ENCODE measurements at places on chromosomes 11 and 22. TPM values are rescaled to one million over a fixed set of nuclear protein-coding genes. Genes with fewer than 3 reads are reported as not detected.

- DNase-seq, result peak; percentile 70
Measured at GRCh38 chr11:79100093-79100910, 340.5 kb downstream of the TENM4 start.

DNA sequence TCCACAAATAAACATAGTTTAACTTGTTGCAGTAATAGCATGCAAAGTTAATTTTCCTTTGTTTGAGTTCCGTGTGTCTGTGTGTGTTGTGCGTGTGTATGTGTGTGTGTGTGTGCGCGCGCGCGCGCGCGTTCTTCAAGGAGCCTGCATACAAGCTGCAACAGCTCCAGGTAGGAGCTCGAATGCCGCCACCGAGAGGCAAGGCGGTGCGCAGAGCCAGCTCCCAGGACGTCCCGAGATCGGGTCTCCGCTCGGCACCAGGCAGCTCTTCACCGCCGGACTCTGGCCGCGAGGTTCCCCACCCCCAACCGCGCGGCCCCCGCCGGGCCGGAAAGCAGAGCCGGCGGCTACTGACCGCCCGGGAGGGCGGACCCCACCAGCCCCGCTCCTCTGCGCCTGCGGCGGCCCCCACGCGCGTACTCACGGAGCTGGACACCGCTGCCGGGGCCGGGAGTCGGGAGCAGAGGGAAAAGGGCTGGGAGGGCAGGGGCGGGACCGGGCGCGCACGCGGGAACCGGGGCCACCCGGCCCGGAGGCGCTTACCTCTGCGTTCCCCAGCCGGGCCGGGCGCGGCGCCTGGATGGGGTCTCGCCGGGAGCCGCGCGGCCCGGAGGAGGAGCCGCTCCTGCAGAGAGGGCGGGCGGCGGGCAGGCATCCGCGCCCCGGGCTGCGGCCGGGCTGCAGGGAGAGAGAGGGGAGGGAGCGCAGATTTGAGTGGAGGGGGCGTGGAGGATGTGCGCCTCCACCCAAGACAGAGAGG is 40.4 kb upstream of the AKIP1 start:
- peak; percentile 74 for DNase-seq

NECTIN1 gene
- 3.1 TPM for total RNA-seq

DNA sequence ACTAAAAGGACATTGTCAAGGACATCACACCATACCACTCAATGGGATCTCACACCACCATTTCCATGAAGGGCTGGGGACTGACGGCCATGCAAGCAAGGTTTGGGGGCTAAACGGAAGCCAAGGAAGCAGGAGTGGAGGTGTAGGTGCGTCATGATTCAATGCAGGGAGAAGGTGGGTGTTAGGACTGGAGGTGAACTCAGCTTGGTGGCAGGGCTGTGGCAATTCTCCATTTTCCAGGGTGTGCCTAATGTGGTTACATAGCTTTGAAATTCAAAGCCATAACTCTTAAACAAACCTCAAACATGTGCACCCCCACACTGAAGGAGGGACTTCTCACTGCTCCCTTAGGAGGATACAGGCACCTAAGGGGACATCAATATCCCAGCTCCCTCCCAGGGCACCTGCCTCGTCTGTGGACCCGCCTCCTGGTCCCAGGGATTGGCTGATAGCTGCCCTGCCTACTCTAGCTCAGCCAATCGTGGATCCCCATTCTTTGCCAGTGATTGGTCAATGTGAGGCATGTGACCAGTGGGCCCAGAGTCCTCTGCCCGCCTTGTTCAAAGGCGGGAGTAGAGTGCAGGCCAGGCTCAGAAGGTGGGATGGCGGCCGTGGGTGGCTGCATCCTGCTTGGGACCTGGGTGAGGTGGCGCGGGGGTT is 64.6 kb downstream of the CTTN start:
- no peak for DNase-seq

GRCh38 chr11:13942378-13942777 is 20.1 kb upstream of the SPON1 start:
- DNase-seq, result no peak

DNA sequence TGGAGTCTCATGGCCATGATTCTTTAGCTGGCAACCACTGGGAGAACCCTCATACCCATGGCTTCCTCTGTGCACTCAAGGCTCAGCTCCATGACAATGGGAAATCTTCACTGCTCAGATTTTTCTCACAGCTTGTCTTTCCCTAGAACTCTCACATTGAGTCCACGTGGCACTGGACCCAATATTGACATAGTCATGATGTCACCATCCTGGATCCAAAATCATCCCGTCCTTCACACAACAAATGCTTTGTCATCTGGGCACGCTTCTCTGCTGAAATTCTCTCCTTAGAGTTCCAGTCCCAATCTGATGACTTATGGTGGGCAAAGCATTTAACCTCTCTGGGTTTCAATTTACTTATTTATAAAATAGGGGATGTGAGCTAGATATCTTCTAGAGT is 37.7 kb upstream of the CD44 start:
- DNase-seq, result no peak

- DNase-seq, result no peak
Measured at GRCh38 chr11:12544986-12545775, 129.0 kb upstream of the TEAD1 start.

- DNase-seq, result peak; percentile 49
Measured at GRCh38 chr11:76077575-76078150, 128.6 kb downstream of the WNT11 start.

GRCh38 chr22:36425977-36426523 is 38.3 kb upstream of the MYH9 start:
- peak; percentile 43 for DNase-seq

DNA sequence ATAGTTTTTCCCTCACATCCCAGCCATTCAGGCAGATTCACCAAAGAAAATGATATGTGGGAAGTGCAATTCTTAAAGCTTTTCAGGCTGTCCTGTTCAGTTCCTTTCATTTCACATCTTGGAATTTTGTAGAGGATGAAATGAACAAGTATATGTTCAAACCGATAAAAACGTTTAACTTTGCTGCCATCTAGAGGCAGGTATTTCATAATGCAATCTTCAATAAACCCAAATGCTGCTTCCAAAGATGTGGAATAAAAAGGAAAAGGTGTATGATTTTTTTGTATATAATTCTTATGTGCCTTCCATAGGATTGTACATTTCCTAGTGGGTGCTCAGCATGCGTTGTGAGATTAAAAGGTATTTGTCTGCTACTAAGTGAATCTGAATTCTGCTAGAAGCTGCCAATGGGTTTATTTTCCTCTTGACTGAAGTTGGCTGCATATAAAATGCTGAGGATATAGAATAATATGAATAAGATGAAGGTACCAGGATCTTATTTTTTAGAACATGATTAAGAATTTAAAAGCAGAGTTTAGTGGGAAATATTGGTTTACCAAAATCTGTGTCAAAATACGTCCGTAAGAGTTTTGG is 199.3 kb downstream of the PGR start:
- DNase-seq, result peak; percentile 77

GRCh38 chr11:35681163-35681767 is 18.7 kb downstream of the TRIM44 start:
- no peak for DNase-seq

- DNase-seq, result peak; percentile 84
Measured at GRCh38 chr22:37454857-37455686, 27.8 kb upstream of the ELFN2 start.

DNA sequence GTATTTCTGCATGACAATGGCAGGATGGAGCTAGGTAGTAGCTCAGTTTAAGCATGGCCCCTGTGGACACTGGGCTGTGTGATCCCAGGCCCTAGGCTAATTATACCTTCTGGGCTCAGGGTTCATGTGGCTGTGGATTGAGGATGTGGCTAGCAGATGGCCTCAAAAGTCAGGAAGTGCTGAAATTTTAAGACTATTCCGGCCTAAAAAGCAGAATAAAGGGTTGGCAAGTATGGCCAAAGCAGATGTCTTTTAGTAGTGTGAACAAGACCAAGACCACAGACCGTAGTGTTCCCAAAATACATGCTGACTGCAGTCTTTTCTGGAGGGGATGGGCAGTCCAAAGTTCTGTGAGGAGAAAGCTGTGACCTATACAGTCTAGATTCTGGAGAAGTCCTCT is 115.7 kb upstream of the RAG2 start:
- DNase-seq, result no peak

LGR4 gene
- 1.9 TPM for total RNA-seq

Measured in dermis blood vessel endothelial cell (primary cell).